Vagina (tissue), 2 donors: ENCODE measurements at places on chromosomes 5 and 9. TPM values are rescaled to one million over a fixed set of nuclear protein-coding genes. Genes with fewer than 3 reads are reported as not detected.

DNA sequence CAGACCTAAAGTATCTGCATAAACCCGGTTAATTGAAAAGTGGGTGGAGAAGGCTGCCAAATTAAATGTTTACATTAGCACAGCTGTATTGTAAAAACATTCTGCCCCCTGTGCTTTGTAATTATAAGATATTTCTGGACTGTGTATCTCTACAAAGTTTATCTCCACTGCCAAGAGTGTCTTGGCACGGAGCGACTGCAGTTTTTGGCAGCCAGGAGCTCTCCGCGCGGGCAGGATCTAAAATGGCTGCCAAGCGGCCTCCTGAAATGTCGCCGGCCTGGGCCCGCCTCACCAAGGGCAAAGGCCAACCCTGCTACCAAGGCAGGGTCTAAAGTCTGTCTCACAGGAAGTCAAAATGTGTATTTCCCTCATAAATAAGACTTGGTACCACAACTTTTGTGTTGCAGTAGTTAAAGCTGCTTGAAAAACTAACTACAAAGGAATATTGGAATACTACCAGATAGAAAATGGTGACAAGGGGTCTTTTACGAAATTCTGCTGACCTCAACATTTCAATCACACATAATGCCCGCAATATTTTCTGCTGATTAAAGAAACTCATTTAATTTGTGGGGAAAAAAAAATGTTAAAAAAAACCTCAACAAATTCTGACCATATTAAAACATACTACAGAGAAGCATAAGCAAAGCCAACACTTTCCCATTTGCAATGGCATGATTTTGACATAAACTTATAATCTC is 110.4 kb downstream of the NFIB start:
- DNase-seq: no peak

DNA sequence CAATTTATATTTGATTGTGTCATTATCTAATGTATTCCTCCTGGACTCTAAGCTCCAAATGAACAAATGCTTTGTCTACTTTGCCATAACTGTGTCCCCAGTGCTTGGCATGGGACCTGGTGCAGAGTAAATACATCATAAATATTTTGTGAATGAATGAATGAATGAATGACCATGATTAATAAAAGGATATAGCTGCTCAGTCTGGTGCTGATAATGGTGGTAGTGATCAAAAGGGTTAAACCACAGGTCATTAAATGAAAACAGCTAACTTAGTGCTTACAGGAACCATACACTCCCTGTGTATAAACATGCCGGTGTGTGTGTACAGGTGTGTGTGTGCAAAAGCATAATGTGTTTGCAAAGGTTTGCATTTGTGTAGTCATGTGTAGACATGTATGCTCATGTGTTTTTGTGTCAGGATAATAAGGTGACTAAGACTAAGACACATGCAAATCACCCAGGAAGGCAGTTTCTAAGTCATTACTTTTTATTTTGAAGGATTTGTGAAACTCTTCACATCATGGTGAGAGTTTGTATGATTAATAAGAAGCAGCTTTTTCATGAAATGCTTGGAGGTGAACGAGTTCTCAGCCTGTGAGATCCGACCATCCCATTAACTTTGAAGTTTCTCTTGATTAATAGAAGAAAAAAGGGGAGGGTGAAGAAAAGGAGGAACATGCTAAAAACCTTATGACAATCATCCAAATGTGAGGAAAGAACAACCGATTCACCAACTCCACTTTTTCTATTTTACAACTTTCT is 24.6 kb downstream of the SPARC start:
- DNase-seq: no peak

Gene NR4A3
- total RNA-seq: 23.3 TPM

DNA sequence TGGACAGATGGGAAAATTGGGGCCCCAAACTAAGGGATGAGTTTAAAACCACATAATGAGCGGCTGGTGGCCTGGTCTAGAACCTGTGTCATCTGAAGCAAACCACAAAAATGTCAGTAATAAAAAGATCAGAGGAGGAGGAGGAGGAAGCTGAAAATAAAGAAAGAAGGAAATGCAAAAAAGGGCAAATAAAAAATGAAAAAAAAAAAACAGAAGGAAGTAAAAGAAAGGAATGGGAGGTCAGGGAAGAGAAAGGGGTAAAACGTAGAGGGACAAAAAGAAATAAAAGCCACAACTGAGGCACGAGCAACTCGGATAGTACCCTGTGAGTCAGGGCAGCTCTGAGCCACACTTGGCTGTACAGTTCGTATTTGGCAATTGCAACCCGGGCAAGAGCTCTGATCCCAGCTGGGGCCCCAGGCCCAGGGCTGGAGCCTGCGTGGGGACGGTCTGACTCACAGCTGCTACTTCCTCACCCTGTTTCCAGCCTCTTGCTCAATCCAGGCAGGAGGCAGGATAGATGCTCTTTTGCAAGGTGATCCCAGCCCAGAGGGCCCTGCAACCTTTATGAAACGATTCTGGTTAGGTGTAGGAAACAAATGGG is 137.9 kb upstream of the TRIM32 start:
- no peak for DNase-seq

GRCh38 chr5:141654298-141654697 is 3.1 kb upstream of the FCHSD1 start:
- no peak for DNase-seq

- DNase-seq: no peak
Measured at GRCh38 chr9:97396256-97396655, 15.6 kb upstream of the TDRD7 start.

Gene PAIP2
- 66.0 TPM for total RNA-seq

Gene RMI1
- 2.9 TPM for total RNA-seq

Gene FAM221B
- total RNA-seq: not detected

- no peak for DNase-seq
Measured at GRCh38 chr5:139805545-139805944, 9.9 kb downstream of the PSD2 start.

DNA sequence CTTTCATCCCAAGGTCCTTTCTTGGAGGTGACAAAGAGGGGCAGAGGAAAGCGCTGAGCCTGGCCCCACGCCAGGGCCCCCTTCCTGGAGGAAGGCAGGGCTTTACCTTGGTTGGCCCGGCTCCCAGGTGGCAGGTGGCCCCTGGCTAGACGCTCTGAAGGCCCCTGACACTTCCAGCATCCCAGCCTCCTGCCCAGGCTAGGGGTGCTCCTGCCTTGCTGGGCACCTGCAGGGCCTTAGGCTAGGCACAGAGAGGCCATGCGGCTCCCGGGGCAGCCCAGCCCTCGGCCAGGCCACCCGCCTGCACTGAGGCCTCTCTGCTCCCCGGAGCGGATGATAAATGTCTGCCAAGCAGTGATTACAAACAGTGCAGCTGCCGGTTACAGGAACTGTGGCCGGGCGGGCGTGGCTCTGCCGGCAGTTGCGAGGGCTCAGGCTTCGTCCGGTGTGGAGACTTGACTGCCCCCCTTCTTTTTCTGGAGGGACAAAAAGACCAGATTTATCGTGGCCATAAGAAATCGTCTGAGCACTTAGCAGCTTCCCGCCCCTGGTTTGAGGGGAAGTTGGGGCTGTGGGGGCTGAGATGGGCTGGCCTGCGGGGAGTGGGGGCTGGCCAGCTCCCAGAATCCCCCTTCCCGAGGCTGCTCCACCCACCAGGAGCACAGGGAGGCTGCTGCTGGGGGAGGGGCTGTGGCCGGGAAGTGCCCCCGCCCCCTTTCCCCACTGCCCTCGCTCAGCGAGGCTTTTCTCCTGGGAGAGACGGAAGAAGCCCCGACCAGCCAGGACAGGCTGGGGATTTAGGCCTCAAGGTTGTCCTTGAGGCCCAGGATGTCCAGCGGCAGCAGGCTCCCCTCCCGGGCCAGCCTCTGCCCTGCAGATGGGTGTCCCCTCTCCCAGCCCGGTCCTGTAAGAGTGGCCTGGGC is 31.6 kb upstream of the UBAC1 start:
- no peak for DNase-seq

Gene IRX2
- 3.7 TPM for total RNA-seq

GRCh38 chr5:78979909-78980308 is 5.2 kb downstream of the ARSB start:
- no peak for DNase-seq

Gene SPATA6L
- total RNA-seq: 3.9 TPM

GRCh38 chr5:179324760-179325295 is 20.4 kb downstream of the ADAMTS2 start:
- no peak for DNase-seq

Gene SPINK4
- not detected for total RNA-seq

GRCh38 chr9:16964228-16964627 is 93.8 kb upstream of the BNC2 start:
- no peak for DNase-seq

GRCh38 chr5:148740966-148741742 is 85.3 kb upstream of the ADRB2 start:
- DNase-seq: no peak

GRCh38 chr9:18126831-18127498 is 347.0 kb upstream of the ADAMTSL1 start:
- no peak for DNase-seq

DNA sequence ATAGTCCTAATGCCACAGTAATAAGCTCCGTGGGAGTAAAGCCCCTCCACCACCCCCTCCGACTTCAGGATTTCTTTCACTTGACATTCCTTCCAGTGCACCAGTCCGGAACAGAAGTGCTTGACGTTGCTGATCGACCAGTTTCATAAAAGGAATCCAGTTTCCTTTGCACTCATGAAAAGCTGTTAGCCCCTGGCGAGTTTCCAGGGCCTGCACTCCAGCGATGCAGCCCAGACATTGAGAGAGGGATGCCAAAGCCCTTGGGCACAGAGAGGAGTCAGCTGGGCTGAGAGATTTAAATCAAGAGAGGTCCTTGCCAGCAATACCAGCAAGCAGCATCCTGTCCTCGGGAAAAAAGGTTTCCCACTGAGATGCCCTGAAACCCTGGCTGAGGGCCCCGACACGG is 170.1 kb downstream of the GABBR2 start:
- no peak for DNase-seq

Gene RNF14
- total RNA-seq: 37.8 TPM

DNA sequence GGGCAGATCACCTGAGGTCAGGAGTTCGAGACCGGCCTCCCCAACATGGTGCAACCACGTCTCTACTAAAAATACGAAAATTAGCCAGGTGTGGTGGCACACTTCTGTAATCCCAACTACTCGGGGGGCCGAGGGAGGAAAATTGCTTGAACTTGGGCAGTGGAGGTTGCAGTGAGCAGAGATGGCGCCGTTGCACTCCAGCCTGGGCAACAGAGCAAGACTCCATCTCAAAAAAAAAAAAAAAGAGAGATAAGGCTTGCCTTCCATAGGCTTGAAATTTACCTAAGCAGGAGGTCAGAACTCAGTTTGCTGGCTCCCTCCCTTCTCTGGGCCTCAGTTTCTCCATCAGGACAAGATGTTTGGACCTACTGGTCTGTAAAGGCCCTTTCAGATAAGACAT is 1.3 kb downstream of the SPOUT1 start:
- no peak for DNase-seq

Gene FAM78A
- total RNA-seq: 2.5 TPM

- DNase-seq: no peak
Measured at GRCh38 chr9:114945616-114946412, 15.4 kb upstream of the TNFSF8 start.

Gene STKLD1
- not detected for total RNA-seq

DNA sequence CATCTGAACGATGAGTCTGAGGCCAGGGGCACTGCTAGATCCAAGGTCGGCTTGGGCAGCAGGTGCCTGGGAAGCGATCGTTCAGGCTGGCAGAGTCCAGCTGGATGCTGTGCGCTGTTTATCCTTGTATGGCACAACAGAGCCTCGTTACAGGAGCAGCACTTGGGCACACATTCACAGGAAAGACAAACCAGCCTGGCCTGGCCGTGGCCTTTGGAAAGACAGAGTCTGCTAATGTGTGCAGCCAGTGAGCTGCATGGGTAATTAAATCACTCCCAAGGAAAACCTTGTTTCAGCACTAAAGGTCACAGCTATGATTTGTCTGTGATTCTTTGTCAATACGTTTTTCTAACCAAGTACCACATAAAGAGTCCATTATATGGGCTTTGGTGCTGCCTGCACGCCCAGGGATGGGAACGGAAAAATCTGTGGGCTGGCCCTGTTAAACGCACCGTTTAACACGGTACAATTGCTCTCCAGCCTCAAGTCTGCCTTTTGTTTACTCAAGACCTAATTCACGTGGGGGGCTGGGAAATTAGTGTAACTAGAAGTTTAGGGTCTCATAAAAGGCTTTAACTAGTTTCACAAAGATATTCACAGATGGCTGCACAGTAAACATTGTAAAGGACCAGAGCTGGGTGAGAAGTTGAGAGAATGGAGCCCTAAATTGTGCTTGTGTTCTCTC is 509.3 kb downstream of the KDM4C start:
- no peak for DNase-seq

GRCh38 chr9:78325343-78325742 is 28.4 kb downstream of the PSAT1 start:
- no peak for DNase-seq

Gene KLF4
- total RNA-seq: 144 TPM

GRCh38 chr5:1917830-1918487 is 35.2 kb upstream of the IRX4 start:
- no peak for DNase-seq

DNA sequence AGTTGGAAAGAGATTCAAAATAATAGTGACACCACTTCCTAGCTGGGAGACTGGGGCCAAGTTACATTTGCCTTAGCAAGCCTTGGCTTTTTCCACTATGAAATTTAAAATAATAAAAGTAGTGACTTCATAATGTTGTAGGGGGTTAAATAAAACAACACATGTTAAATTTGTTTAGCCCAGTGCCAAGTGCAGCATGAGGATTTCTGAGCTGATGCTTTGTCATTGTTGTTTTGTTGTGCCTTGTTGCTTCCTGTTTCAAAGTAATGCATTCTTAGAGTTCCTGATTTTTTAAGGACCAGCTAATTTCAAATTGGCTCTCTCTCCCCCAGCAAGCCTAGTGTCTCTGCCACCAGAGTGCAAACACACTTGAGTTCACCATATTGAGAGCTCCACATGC is 270.7 kb upstream of the PAPPA start:
- no peak for DNase-seq

Gene SOWAHA
- not detected for total RNA-seq

DNA sequence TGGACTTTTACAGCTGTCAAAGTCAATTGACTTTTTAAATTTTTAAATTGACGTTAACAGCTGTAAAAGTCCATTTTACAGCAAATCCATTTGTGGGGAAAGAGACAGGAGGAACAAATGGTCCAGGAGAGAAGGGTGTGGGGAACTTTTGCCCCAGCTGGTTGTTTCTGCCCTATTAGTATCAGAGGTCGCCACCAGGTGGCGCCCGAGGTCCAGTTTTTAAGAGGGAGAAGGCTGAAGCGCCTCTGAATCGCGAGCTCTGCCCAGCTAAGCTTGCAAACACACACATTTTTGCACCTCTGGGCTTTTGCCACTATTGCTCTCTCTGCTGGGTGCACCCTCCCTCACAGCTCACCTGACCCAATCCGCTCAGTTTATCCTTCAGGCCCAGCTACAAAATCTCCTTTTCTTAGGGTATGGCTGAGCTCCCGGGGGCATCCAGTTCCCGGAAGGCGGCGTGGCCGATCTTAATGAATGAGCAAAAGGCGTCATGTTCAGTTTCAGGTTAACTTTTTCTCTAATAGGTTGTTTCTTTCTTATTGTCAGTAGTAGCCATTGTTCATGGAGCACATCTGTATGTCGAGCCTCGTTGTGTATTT is 6.3 kb upstream of the TTLL11 start:
- DNase-seq: no peak

GRCh38 chr5:26282190-26282589 is 756.2 kb downstream of the CDH9 start:
- no peak for DNase-seq

Gene SPATA31E1
- not detected for total RNA-seq

Gene C9
- not detected for total RNA-seq

- DNase-seq: no peak
Measured at GRCh38 chr5:106290841-106291240, 1379.9 kb downstream of the EFNA5 start.

GRCh38 chr5:120362426-120362825 is 101.7 kb upstream of the PRR16 start:
- no peak for DNase-seq

GRCh38 chr5:42422656-42423280 is 471 bp upstream of the GHR start:
- no peak for DNase-seq
